ENCODE measurements at places on chromosomes 1 and 21.

DNA sequence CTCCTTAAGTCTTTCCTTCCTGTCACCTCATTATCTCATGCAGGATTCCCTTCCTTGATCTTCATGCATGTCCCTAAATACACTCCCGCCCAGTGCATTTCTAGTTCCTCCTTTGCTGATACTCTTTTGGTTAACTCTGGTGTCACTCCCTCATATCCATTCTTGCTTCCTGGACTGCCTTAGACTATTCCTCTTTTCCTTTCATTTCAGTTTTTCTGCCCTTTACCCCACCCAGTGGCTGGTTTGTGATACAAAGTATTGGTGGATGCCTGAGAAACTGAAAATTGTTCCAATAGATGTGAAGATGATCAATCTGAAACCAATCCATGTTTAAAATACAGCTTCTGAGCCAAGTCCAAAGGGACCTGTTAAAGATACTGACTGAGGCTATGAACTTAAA, 553.8 kb upstream of the CAMK1G start:
- DNase-seq, result no peak

DNA sequence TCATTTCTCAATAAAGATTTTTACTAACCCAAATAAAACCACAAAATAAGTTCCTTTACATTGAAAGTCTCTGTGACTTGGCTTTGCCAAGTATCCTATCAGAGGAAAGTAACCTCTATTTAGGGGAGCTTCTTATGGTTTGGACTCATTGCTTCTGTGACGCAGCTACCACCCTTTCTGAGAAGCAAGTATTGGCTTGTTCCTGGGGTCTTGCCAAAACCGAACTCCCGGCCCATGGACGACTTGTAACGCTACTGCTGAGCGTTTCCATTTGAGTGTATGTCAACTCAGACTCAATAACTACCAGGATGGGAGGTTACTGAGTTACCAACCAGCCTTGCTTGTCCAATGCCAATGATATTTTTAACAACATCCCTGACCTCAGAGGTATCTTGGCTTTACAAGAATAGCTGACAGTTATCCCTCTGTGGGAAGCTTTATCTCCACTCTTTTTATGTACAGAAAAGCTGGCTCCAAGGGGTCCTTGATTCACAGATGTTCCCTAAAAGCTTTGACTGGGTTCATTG, 911.9 kb downstream of the TTLL7 start:
- DNase-seq, result no peak

DNA sequence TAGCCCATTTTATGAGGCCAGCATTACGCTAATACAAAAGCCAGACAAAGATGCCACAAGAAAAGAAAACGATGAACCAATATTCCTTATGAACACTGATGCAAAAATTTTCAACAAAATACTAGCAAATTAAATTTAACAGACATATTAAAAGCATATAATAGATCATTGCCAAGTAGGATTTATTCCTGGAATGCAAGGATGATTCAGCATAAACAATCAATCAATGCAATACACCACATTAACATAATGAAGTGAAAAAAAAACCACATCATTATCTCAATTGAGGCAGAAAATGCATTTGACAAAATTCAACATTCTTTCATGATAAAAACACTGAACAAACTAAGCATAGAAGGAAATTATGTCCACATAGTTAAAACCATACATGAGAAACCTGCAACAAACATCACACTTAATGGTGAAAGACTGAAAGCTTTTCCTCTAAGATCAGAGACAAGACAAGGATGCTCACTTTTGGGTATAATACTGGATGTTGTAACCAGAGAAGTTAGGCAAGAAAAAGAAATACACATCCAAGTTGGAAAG, 22.9 kb upstream of the ATP1A1 start:
- DNase-seq, result no peak

DNA sequence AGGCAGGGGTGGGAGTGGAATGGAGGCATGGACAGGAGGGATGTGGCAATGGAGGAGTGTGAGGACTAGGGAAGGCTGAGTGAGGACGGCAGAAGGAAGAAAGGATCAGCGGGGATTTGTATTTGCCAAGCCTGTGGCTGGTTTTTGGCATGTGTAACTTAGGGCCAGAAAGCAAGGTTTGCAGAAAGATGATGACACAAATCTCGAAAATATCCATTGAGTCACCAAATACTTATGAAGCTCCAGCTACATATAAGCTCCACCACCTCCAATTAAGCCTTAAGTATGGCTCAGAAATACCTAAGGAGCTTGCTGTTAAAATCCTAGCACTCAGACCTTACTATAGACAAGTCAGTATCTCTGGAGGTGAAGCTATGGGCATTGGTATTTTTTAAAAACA, 90.1 kb downstream of the OMA1 start:
- no peak for DNase-seq

GRCh38 chr1:200041337-200042118, 14.0 kb downstream of the NR5A2 start:
- DNase-seq, result no peak

DNA sequence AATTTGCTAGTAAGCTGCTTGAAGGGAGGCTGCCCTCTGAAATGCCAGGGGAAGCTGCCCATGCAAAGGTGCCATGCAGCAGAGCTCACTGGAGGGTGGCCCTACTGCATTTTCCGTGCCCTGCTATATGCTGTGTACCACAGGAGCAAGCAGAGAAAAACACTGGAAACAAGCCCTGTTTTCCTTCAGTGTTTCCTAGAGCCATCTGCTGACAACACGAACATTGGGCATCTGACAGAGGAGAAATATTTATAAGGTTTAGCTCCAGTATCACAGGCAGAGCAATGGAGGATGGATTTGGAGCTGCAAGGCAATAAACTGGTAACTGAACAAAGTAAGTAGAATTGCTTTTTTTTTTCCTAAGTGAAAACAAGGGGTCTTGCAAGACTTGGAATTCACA, 198.4 kb downstream of the USP25 start:
- DNase-seq, result no peak

Data from CD4-positive, alpha-beta T cell treated with Interleukin-17A for 1 hour (primary cell).